ENCODE measurements at places on chromosomes 1 and 21.

GRCh38 chr1:165501330-165501969 is 42.4 kb upstream of the LRRC52 start:
- DNase-seq, result no peak

- no peak for DNase-seq
These were observed 14.7 kb downstream of the NMNAT2 start for GRCh38 chr1:183403498-183403897.

GRCh38 chr1:87131809-87132283 is 196.8 kb upstream of the LMO4 start:
- no peak for DNase-seq

DNA sequence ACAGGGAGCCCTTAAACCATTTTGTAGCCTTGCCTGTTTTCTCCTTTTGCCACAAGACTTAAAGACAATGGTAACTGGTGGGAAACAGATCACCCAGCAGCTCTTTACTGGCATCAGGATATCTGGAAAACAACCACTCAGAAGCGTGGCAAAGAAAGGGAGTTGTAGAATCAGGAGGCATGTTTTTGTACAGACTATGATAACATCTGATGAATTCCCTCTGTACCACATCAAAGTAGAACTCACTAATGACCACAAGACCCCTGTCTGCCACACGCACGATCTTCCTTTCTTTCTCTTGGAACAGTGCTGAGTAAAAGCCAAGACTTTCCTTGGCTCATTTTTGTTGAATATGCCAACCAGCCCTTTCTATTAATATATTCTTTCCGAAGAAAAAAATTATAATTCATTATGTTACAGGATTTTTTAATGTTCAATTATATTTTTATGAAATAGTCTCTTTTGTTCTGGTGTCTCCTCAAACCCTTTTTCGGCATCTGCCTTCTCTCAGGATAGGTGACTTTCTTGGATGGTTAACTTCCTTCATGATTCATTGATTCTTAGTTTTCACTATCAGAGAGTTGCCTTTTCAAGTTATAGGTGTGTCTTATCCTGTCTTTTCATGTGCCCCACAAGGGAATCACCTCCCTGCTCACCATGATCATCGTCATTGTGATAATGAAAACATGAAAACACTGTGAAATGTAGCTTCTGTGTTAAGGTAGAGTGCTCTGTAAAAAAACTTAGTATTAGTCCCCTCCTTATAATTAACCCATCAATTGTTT is 7.9 kb upstream of the PHGDH start:
- DNase-seq, result no peak

GRCh38 chr1:70779571-70779970 is 268.0 kb downstream of the PTGER3 start:
- peak; percentile 68 for DNase-seq

Data from fibroblast of skin of left quadriceps (primary cell).